ENCODE measurements at places on chromosomes 12 and 14. TPM values are rescaled to one million over a fixed set of nuclear protein-coding genes. Genes with fewer than 3 reads are reported as not detected.

IRAK3 gene
- 2.5 TPM for total RNA-seq

ERP27 gene
- 1.3 TPM for total RNA-seq

DNA sequence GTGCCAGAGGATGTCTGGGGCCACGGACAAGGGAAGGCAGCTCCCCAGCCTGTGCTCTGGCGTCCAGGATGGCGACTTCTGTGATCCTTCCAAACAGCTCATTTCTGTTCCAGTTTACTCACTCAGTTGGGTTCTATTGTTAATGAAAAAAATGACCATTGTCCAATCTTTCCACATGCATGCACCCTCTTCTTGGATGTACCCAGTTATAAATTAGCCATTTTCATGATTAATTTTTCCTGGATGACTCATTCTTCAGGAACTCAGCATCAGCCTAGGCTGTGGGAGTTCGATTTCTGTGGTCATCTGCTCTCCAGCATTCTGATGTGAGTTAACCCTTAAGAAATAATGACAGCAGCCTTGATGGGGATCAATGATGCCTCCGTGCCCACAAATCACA, 926.8 kb downstream of the BCL11B start:
- DNase-seq, result no peak

DNA sequence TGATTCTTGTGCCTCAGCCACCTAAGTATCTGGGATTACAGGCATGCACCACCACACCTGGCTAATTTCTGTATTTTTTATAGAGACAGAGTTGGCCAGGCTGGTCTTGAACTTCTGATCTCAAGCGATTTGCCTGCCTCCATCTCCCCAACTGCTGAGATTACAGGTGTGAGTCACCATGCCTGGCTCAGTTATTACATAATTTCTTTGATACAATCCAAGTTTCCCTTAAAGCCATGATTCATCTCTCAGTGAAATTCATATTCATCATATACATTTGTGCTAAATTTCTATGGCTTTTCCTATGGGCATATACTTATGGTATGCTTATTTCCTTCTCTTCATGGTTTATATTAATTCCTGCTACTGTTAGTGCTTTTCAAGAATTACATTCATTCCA, 29.1 kb upstream of the PZP start:
- DNase-seq, result no peak

RFLNA gene
- total RNA-seq, result 0.33 TPM

- no peak for DNase-seq
These were observed 31.6 kb upstream of the MYBPC1 start for GRCh38 chr12:101563212-101563611.

GRCh38 chr12:79174626-79175025, 310.1 kb downstream of the SYT1 start:
- DNase-seq, result no peak

- peak; percentile 10 for DNase-seq
These were observed 41.1 kb downstream of the PRB3 start for GRCh38 chr12:11228296-11228879.

AKAP5 gene
- total RNA-seq, result 2.2 TPM

GALC gene
- 12.5 TPM for total RNA-seq

Measured in thymus (tissue), 14 donors.